ENCODE measurements at places on chromosomes 4 and X.

DNA sequence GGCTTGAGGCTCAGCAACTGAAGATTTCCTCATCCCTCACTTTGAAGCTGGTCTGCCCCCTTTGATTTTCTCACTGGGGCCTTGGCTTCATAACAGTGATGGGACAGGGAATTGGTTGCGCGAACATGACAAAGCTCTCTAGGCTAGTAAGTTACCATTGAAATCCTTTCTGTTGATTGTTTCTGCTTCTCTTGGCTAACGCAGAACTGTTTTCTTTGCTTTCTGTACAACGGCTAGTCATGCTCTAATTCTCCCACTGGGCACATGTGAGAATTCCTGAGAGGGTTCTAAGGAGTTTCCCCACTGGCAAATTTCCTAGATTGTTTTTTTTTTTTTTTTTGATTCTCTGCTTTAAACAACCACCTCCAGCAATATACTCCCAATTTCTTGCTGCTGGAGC lies 738.6 kb downstream of the PCDH7 start:
- no peak for DNase-seq

DNA sequence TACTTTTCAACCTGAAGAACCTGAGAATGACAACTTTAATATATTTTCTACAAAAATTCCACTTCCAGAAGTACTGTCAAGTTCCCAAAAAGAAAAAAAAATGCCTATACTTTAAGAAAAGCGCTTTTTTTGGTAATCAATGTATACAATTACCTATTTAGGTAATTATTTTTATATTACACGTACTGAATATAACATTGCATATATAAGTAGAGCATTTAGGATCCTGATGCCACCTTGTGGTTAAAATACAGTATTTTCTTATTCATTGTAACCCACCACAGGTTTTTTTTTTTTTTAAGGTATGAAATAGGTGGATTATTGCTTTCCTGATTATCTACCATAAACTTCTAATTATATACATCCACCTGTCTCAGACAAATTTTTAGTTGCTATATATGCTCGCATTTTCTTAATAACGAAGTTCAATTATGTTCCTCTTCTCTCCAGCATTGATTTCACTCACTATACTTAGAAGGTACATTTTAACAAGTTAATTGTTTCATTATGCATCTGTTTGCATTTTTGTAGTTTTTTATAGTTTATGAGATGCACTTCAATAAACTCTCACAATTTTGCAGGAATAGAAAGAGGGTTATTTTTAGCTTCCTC lies 5.2 kb downstream of the MAP9 start:
- DNase-seq, result no peak

DNA sequence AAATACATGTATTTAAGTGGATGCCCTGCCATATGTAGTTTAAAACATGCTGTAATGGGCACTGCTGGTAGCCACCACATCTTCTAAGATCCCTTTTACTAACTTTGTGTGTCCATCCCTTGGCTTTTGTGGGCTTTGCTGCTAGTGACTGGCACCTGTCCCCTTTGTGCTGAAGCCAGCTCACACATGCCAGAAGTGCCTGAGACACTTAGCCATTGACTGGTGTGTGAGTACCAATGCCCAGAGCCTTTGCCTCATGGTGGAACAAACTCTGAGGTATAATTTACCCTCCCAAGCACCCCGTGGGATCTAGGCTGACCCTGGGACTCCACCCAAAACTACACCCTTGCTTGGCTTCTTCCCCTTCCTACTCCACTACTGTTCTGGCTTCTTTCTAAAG lies 33.0 kb downstream of the ARHGAP6 start:
- no peak for DNase-seq

- DNase-seq, result no peak
Measured at GRCh38 chr4:31104043-31104442, 383.9 kb downstream of the PCDH7 start.

GRCh38 chr4:176334066-176334465 lies 14.3 kb downstream of the SPCS3 start:
- DNase-seq, result no peak

- no peak for DNase-seq
Measured at GRCh38 chr4:71247706-71248105, 91.1 kb upstream of the SLC4A4 start.

- DNase-seq, result no peak
Measured at GRCh38 chr4:94791701-94792100, 33.9 kb downstream of the BMPR1B start.

DNA sequence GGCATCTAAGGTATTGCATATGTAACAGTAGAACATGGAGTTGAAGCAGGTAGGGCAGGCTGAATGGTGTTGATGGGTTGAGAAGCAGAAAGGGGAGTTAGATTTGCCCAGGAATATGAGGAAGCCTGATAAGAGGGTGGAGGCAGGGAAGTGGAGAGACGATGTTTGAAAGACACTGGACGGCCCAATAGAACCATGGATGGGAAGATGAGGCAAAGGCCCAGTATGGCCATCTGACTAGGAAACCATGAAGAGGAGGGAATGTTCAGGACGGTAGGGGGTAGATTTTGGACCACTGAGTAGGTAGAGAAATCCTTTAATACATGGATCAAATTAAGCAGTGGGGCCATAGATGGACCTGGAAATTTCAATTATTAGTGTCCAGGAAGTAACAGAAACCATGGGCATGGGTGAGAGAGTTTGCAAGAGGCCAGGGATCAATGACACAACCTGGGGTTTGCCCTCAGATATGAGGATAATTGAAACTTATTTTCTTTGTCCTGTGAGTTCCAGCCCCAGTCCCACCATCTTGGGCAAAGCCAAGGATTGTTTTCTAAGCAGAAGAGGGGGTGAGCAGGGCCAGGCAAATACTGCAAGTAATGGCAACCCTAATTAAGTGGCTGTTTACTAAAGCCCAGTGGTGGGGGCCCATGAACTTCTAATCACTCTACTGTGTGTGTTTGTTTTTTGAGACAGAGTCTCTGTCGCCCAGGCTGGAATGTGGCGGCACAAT lies 2.5 kb upstream of the USP11 start:
- no peak for DNase-seq

GRCh38 chrX:10529344-10529743 lies 91.0 kb downstream of the MID1 start:
- no peak for DNase-seq

DNA sequence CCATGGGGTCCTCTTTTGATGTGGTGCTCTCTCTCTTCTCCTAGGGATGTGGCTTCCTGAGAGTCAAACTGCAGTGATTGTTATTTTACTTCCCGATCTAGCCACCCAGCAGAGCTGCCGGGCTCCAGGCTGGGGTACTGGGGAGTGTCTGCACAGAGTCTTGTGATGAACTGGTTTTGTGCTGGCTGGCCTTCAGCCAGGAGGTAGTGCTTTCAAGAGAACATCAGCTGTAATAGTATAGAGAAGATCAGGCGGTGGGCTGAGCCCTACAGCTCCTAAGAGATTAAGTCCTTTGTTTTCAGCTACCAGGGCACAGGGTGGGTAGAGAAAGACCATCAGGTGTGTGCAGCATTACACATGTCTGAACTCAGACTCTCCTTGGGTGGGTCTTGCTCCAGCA lies 59.0 kb upstream of the AGTR2 start:
- no peak for DNase-seq

All from cortex of kidney (tissue), 1 donor.